ENCODE measurements at places on chromosomes 3 and 15. TPM values are rescaled to one million over a fixed set of nuclear protein-coding genes. Genes with fewer than 3 reads are reported as not detected.

Gene RBM5
- total RNA-seq = 353 TPM

Gene MCCC1
- total RNA-seq = 17.6 TPM

Gene SV2B
- total RNA-seq = 0.10 TPM

Gene TTLL13
- not detected for total RNA-seq

Gene FOXB1
- 0.21 TPM for total RNA-seq

Gene SGO1
- total RNA-seq = 1.5 TPM

Gene CHRD
- total RNA-seq = not detected

Gene MINAR1
- total RNA-seq = 0.37 TPM

Gene KNL1
- 0.77 TPM for total RNA-seq

Gene DZIP1L
- not detected for total RNA-seq

Gene SLC6A6
- 51.8 TPM for total RNA-seq

Gene MESP2
- total RNA-seq = not detected

Gene CCR2
- total RNA-seq = 12.4 TPM

Gene CCDC39
- total RNA-seq = not detected

Gene CAND2
- 1.2 TPM for total RNA-seq

Gene SCN11A
- total RNA-seq = not detected

Gene PLA1A
- total RNA-seq = not detected

Gene ISY1
- total RNA-seq = 39.0 TPM

Gene TM4SF18
- total RNA-seq = not detected

Gene PLCH1
- total RNA-seq = 0.83 TPM

Gene SLC12A1
- not detected for total RNA-seq

Gene GPD1L
- total RNA-seq = 32.6 TPM

Gene GRAMD2A
- total RNA-seq = not detected

Gene ARRDC4
- total RNA-seq = 2.0 TPM

Gene TRH
- not detected for total RNA-seq

Gene WDR49
- total RNA-seq = 0.78 TPM

Gene UBA3
- 56.2 TPM for total RNA-seq

Gene CNTN4
- not detected for total RNA-seq

Data from T-helper 17 cell (primary cell).